H54 (cell line): ENCODE measurements at places on chromosomes 1 and 21.

GRCh38 chr1:55239548-55239947 is 24.4 kb upstream of the USP24 start:
- no peak for DNase-seq

DNA sequence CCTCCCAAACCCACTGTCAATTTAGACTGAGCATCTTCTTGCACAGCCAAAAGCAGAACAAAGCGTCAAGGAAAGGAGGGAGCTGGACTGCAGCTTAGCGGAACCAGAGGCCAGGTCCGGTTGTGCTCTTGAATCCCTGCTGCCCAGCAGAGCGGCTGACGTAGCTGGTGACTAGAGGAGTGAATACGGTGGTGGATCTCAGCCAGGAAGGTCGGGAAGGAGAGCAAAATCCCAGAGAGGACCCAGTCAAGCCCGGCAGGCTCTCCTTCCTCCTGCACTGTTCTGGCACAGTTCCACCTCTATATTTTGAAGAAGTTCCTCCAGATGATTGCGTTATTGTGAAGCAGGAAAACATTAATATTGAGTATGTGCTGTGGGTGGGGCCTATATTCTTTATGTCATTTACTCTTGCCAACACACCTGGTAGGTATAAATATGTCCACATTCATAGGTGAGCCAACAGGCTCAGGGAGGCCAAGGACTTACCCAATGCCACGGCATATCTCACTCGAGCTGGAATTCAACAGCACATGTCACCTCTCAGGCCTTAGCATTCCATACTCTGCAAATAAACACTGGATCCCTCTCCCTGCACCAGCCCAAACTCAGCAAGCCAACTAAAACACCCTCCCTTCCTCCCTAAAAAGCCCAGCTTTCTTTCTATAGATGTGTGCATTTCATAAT is 23.6 kb upstream of the ABCB10 start:
- no peak for DNase-seq

- DNase-seq = no peak
Measured at GRCh38 chr1:18468570-18468969, 12.2 kb upstream of the KLHDC7A start.

DNA sequence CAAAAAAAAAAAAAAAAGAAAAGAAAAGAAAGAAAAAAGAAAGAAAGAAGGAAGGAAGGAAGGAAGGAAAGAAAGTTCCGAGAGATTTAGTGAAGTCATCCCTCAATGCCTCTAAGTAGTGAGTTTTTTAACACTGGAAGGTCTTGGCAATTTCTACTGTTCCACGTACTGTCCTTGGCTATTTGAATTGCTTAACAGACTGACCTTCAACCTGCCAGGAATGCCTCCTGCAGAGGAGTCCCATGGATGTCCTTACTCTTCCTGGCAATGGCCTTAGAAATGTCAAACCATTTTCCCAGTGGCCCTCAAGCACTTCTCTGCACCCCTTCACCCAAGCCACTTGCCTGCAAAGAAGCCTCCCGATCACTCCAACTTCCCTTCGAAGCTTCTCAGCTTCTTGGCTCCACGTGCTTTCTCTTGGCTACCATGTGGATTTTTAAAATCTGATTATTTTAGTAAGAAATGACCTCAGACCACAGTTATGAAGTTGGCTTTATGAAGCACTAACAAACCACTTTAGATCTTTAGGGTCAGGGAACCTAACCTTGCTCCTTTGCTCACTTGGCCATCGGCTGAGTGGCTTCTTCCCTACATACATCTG is 43.7 kb upstream of the ABCG1 start:
- DNase-seq = no peak

DNA sequence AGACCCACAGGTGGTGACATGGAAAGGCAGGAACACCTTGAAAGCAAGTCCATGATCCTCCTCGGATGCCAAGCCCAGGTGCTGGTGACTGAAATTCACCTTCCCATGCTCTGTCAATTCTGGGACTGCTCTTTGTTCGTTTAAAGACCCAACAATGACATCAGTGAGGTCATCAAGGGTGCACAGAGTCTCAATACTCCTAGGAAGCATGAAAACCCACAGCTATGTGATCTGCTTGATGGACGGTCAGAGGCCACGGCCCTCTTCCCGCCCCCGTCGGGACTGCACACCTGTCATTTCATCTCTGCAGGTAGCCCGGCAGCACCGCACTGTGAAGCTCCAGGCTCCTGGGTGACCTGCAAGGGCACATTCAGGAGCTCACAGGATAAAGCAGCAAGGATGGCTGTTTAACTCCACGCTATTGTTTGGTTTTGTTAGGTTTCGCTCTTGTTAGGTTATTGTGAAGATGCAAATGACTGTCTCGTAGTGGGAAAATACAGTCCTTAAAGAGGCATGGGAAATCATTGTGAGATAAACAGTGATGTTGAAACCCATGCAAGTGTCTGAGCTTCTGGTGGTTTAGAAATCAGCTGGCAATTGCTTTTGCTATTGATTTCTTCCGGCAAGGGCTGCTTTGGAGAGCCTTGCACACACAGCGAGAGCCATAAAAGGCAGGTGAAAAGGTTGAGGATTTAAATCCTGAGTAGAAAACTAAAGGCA is 124.8 kb upstream of the AJAP1 start:
- DNase-seq = no peak

GRCh38 chr1:73813236-73813635 is 384.7 kb downstream of the LRRIQ3 start:
- no peak for DNase-seq
